RKO (cell line): ENCODE measurements at places on chromosomes 6 and 20.

GRCh38 chr6:113122060-113122459, 735.1 kb upstream of the MARCKS start:
- DNase-seq, result peak; percentile 63

DNA sequence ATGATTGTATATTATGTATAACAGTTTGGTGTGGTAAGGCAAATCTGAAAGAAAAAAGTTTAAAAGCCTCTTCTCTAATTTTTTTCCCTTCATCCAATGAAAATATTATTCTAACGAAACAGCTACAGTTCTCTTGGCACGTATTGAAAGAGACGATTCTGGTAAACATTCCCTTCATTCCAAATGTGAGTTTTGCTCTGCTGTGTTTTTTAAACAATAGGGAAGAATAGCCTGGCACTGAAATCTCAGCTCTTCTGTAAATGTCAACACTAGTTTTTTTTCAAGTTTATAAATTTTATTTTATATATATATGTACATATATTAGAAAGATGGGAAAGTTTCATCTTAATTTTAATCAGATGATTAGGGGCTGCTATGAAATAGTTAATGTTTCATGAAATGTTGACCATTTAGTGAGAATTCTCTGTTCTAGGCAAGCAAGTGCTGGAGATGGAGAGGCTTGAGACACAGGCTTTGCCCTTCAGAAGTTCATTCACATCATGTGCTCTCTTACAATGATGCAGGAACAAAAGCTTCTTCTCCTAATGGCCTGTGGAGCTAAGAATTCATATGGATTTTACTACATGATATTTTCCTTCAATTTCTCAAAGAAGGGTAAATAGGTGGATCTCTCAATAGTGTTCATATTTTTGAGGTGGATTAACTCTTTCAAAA, 4.1 kb downstream of the PAQR8 start:
- DNase-seq, result no peak

DNA sequence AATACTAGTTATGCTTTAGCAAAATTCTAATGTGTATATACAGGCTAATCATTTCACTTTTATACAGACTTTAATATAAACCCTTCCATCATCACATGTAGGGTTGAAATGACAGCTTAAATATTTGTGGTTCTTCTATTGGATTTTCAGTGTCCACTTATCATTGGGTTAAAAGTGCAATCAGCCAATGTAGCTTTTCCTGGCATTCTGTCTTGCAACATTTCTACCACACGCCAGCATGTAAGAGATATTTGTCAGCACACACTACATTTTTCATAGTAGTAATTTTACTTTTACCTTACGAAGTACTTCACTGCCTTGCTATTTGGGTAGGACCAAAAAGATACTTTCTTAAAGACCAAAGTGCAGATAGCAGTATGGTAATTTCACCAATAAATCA, 252.0 kb downstream of the TBX18 start:
- DNase-seq, result no peak

DNA sequence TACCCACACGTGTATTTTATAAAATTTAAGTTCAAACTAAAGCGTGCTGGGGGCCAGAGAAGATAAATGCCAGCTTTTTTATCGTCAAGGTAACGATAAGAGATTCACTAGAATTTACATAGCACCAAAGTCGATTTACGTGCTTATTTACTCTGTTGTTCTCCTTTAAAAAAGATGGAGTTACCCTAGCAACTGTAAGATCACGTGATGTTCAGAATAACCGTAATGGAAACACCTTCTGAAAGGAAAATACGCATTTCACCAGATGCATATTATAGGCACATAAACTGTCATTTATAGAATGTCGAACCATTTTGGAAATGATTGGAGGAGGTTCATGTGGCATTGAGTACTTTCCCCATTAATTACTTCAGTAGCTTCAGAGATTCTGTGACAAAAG, 207.6 kb downstream of the TSHZ2 start:
- no peak for DNase-seq

DNA sequence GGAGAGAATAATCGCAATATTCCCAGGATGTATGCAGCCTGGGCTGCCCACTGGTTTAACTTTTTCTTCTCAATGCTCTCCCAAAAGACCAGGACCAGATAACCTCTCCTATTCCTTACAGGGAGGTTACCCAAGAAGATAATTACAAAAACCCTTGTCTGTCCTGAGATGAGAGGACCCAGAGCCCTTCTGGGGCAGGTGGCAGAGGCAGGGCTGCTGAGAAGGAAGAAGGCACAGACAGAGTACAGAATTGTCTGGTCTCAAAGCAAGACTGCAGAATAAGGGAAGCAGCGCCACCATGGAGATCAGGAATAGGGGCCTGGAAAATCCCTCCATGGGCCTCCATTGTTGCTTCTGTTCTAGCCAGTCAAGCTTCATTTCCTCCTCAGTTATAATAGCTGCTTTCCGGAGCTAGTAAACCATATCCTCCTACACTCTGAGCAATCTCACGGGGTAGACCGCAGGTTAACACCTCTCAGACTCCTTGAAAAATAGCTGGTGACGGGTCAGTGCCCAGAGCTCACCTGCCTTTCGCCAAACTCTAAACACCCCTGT, 463 bp upstream of the HLA-DMB start:
- DNase-seq, result no peak
